ENCODE measurements at places on chromosomes 11 and 22.

DNA sequence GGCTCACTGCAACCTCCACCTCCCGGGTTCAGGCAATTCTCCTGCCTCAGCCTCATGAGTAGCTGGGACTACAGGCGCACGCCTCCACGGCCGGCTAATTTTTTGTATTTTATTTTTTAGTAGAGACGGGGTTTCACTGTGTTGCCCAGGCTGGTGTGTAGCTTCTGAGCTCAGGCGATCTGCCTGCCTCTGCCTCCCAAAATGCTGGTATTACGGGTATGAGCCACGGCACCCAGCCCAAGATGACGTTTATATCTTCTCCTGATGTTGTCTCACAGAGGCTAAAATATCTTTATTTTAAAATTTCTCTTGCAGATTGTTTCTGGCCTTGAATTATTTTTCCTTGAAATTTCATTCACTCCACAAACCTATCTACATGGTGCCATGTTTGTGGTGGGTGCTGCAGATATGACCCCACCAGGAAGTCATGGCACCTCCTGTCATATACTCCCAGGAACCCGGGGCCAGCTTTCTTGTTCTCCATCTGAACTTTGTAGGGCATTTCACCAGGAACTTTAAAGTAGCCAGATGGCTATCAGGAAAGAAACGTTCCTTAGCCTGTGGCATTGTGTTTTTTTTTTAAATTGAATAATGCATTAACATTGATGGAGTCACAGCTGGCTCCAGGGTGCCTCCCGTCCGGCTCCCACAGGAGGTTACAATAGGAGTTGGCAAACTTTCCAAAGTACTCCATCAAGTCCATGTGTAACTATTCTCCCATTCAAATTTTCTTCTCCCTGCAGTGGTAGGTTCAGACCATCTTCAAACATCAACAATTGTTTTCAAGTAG, 42.0 kb upstream of the LIPT2 start:
- DNase-seq: no peak

DNA sequence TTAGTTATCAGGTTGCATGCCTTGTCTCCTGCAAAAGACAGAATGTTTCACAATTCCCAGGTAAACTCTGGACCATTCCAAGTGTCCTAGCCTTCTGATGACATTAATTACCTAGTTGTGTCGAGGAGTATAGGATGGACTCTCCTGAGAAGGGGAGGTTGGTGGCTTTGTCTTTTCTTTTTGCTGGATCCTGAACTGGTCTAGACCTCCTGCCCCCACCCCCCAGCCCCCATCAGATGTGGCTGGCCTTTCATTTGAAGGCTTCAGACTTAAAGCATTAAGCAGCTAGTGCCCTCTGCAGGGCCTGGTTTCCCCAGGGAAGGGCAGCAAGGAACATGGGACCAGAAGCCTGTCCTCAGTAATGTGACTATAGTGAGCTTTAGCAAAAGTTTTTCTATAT, 9.7 kb downstream of the MCAM start:
- peak; percentile 13 for DNase-seq

- no peak for DNase-seq
These were observed 6.3 kb upstream of the CASTOR1 start for GRCh38 chr22:30295576-30295975.

DNA sequence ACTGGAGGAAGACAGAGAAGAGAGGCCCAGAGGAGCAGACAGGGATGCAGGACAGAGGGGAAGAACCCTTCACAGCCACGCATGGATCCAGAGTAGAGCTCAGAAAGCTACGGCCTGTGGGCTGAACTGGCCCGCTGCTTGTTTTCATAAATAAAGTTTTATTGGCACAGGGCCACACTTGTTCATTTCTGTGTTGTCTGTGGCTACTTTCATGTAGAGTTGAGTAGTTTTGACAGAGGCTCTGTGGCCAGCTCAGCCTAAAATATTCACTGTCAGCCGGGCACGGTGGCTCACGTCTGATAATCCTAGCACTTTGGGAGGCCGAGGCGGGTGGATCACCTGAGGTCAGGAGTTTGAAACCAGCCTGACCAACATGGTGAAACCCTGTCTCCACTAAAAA, 26.2 kb upstream of the GAL start:
- DNase-seq: no peak

Measured in kidney capillary endothelial cell (primary cell).